Stimulated activated CD4-positive, alpha-beta T cell treated with anti-CD3 and anti-CD28 coated beads, Interleukin-1b, Interleukin-23, amount 100 ng/mL, for 1 hour (primary cell): ENCODE measurements at places on chromosomes 1 and 21.

DNA sequence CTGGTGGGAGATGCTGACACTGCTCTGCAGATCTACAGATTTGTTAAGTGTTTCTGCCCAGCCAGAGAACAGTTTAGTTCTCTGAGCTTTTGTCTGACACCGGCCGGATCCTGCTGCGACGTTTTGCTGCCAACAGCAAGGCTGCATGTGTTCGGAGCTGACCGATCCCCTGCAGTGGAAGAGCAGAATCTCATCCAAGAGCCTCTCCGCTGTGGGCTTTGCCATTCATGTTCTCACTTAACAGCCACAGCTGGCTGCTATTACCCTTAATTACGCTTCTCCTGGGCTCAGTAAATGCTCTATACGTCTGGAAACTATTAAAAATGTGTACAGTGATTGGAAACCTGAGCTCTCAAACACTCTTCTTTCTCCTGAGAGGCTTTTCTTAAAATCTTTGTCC is 105.3 kb downstream of the BCAR3 start:
- DNase-seq: no peak

- DNase-seq: peak; percentile 37
Observed at GRCh38 chr1:160837558-160838205, 25.0 kb downstream of the CD244 start.

DNA sequence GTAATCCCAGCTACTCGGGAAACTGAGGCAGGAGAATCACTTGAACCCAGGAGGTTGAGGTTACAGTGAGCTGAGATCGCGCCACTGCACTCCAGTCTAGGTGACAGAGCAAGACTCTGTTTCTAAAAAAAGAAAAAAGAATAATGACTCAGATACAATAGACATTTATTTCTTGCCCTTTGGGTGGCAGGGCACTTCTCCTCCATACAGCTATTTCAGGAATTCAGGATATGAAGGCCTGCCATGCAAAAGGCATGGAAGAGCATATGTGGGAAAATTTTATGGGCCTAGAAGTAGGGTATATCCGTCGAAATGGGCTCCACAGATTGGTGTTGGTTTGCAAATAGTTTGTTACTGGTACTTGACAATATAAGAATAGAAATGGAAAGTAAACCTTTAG is 20.2 kb upstream of the POGZ start:
- DNase-seq: no peak

- no peak for DNase-seq
Observed at GRCh38 chr1:42936309-42937078, 22.2 kb downstream of the SLC2A1 start.

DNA sequence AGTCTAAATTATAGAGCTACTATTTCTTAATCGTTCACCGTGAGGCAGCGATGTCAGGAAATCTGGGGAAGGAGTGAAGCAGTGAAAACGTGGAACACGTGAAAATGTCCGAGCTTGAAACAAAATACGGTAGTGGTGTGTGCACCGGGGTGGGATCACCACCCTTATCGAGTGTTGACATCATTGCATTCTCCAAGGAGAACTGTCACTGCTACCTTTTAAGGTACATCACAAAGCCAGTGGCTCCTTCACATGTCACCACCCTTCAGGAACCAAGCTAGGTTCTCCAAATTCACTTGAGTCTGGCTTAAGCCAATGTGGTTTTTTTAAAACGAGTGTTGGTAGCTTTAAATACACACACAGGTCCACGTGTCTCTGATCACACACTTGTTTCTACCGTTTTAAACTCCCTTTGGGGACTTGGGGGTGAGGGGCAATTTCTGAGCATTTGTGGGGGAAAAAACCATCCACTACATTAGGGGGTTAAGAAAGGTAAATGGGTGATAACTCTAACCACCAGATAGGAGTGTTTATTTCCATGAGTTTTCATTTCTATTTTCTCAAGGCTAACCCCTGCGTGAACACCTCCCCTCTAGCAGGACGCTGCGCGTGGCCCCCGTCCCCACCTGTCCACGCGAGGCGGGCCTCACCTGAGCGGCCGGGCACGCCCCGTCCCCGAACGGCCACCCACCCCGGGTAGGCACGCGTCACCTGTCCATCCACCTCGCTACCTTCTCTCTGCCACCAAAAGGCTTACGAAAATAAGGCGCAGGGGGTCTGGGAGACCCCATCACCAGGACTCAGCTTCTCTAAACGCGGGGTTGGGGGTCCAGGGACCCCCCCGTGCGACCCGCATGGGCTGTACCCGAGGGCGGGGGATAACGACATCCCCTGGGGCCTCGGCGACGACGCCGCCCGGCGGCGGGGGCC is 978 bp downstream of the PRDM15 start:
- no peak for DNase-seq

- DNase-seq: no peak
Observed at GRCh38 chr1:87074001-87074795, 159.8 kb downstream of the HS2ST1 start.

DNA sequence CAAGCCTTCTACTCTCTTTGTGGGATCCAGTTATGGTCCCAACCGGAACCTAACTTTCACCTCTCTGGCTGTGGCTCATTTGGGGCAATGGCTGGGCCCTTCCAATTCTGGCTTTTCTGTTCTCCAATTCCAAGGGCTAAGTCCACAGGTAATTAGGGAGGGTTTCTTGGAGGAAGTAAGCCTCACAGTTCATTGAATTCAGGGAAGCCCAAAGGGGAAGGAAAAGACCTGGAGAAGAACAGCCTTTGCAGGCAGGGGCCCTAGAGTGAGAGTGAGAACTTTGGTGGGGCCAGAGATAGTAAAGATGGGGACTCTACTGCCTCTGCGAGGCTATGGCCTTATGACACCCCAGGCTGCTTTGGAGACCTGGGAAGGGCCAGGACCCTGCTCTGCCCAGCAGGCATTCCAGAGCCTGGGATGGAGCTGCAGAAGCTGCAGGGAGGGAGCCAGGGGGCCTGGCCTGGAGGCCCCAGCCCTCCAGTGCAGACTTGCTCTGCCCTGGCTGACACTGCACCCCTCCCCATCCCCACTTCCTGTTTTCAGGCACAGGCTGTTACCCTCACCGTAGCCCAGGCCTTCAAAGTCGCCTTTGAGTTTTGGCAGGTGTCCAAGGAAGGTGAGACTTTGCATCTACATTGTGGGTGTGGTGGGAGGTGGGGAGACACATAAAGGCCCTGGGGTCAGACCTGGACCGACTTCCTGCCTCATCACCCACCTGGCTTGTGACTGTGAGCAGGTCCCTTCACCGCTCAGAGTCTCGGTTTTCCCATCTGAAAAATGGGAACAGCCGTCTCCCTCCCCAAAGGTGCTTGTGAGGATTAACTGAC is 18.9 kb downstream of the LDLRAP1 start:
- no peak for DNase-seq

DNA sequence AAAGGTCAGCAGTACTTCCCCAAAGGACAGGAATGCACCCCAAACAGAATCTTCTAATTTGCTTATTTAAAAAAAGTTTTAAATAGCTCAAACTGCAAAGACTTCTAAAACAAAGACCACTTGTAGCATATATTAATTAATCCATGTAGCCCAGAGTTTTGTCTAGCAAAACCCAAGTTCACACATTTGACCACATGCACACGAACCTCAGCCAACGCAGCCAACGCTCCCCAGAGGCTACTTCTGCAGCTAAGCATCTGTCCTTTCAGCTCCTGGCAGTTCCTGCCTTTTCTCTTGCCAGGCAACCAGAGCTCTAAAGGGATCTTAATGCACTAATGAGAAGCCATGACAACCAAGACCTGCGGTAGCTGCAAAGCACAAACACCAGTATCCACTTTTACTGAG is 89.6 kb downstream of the RERE start:
- DNase-seq: no peak
